COLO829 (cell line): ENCODE measurements at places on chromosomes 6 and 20.

DNA sequence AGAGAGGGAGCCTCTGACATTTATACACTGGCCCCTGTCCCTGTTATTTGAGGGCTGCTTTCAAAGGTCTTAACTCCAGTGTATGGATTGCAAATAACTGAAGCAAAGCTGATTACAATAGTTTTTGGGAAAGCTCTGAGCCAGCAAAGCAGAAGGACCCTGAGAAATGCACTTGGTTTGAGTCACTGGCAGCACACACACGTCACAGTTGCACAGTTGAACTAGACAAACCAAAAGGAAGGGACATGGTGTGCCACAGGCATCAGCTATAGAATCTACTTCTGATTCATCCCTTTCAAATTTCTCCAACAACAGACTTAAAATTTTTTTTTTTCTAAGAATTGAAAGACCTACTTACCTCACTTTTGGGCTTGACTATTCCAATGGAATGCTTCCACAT is 56.4 kb downstream of the SNRNP48 start:
- DNase-seq, result no peak

DNA sequence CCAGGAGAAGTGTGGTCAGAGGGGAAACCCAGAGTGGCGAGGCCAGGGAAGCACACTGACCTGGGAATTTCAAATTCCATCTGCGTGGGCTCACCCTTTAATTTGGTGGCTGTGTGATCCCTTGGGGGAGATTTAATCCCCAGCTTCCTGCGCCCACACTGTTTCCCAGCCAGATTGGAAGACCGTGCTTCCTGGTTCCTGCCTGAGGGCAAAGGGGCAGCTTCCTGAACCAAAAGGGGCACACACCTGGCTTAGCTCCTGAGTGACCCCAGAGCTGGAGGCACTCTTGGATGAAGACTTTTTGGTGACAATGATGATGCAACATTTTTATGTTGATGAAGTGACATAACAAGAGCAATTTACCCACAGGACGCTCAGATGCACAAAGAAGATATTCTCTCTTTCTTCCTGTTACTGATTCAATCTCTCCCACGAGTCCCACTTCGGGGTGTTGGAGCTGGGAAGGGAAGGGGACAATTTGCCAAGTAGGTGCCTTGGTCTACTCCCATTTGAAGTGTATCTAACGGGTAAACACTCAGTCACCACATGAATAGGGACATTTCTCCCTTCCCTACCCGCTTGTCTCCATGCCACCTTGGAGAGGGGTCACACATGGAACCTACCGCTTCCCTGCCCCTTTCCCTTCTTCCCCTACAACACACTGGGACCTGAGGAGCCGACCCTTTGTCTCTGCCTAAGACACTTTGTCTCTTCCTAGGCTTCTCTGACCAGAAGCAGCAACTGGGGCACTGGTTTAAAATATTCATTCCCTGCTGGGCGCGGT is 28.6 kb upstream of the CDKN1A start:
- DNase-seq, result peak; percentile 51

DNA sequence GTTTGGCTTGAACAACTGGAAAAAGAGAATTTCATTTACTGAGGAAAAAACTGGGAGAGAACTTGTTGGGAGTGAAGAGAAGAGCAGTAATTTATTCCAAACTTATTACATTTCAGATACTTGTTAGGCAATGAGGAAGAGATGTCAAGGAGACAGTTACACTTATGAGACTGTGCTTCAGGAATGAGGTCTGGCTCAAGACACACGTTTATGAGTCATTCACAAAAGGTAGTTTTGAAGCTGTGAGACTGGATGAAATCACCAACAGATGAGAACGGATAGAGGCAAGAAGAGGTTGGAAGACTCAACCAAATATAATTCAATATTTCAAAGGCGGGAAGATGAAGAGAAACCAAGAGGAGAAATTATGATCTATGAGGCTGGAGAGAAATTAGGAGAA is 70.6 kb upstream of the DEFB112 start:
- DNase-seq, result no peak

DNA sequence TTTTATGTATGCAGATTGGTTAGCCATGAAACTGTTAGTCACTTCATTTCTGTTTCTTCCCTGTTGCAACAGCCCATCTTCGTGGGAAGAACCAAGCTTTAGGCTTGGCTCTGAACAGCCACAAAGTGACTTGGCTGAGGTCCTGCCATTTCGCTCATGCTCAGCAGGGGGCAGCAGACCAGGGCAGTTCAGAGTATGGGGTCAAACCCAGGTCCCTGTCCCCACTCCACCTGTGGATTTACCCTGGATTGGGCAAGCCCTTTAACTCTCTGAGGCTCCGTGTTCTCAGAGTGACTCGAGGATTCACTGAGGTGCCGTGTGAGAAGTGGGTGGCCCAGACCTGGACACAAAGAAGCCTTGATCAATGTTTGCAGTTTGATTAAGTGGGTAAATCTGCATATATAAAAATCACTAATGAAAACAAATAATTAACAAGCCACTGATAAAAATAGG is 19.8 kb upstream of the MAP1LC3A start:
- peak; percentile 49 for DNase-seq

DNA sequence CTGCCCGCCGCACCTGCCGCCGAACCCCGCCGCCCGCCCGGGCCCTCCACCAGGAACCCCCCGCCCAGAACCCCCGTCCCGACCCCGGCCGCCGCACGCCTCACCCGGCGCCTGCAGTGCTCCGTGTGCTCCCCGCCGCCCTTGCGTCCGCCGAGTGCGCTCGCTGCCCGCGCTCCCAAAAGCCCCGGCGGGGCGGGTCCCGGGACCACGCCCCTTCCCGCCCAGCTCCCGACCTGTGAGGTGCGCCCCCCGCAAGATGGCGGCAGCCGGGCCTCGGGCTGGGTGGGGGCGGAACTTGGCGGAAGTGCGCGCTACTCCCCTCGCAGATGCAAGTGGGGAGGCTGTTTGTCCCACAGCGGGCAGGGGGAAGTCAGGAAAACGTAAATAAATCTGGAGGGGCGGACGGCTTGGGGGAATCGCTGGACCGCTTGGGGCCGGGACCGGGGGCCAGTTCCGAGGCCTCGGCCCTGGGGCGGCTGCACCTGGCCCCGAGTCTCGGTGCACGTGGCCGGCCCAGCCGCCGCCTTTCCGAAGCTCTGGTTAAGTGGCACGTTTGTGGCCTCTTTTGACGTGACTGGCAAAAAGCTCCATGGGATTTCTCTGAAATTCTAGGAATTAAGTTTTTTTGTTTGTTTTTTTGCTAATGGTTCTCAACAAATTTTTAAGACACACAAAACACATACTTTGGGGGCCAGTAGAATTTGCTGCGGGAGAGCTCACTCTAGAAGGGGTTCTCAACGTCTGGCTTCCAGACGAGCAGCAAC is at the start of gene EZR:
TSS of gene EZR (minus strand) at position 156 of the 764 bp plus-strand sequence. CDS start 1,275 bp downstream, outside the sequence.
- DNase-seq, result peak; percentile 64

DNA sequence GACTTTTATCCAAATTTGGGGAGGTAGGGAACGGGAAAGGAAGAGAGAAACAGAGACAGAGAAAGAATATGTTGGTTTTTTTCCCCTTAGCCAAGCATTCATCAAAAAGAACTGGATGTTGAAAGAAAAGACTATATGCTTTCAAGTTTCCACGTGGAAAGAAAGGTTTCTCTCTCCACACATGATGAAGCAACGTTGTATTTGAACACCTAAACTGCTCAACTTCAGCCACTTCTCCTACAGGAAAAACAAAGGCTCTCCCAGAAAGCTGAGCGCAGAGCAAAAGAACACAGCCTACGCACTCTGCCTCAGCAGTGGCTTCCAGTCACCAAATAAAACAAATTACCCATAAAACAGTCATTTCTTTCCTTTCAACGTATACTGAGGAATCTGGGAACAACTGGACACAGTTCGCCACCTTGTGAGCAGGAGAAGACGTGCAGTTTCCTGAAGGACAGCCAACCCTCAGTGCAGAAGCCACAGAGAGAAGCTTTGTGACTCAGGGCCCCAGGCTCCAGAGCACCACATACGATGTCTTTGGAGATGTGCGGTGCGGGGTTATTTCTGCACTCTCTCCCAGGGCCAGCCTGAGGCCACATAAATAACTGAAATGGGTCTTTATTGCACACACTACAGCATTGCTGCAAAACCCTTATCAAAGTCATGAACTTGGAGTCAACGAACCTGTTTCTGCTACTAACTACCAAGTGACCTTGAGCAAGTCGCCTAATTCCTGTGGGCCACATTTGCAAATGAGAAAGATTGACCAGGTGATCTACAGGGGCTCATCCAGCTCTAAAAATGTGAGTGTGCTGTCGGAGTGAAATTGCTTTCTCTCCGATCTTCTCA is 10.1 kb downstream of the IL17F start:
- peak; percentile 94 for DNase-seq

DNA sequence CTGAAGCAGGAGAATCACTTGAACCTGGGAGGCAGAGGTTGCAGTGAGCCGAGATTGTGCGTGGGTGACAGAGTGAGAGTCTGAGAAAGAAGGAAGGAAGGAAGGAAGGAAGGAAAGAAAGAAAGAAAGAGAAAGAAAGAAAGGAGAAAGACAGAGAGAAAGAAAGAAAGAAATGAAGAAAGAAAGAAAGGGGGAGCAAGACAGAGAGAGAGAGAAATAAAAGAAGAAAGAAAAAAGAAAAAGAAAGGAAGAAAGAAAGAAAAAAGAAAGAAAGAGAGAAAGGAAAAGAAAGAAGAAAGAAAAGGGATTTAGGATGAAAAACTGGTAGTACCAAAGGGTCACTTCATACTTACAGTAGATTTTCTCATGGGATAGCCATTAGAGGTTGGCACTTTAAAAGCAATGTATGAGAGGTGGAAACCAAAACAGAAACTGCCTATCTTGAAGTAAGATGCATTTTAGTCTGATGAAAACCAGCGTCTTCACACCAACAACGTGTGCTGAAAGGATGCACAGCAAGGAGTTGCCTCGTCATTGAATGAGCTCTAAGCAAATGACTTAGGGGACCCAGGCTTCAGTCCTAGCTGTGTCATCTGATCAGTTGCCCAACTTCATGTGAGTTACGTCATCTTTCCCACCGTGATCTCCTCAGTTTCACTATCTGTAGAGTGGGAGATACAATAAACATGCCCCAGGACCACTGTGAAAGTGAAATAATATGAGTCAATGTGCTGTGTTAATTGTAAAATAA is 133.9 kb upstream of the NEDD9 start:
- no peak for DNase-seq

DNA sequence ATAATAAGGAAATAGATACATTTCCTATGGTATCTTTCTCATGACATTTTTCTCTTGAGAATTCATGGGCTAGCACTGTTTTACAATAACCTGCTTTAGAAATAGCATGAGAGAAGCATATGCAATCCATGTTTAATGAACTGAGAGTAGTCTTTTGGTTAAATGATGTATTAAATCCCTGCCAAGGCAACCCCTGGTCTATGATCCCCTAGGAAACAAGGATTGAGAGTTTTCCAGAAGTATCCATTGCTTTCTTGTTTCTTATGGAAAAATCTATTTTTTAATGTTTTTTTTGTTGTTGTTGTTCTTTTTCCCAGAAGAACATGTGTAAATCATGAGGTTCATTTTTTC is 390.5 kb upstream of the HSF2 start:
- DNase-seq, result no peak

DNA sequence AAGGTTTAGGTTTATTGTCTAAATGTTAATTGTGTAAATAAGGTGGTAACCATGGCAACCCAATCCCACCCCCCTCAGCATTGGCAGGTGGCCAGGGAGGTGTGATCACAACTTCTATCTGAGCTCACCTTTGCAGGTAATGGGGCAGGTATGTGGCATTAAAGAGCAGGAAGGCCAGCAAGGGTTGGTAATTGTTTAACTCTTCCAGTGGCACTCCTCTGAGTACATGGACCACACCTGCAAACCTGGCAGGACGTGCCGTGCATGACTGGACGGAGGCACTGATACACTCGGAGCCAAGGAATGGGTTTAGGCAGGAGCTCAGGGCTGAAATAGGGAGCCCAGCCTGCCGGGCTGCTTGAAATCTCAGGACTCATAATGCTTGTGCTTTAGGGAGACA is 107.0 kb upstream of the BMP2 start:
- DNase-seq, result no peak

DNA sequence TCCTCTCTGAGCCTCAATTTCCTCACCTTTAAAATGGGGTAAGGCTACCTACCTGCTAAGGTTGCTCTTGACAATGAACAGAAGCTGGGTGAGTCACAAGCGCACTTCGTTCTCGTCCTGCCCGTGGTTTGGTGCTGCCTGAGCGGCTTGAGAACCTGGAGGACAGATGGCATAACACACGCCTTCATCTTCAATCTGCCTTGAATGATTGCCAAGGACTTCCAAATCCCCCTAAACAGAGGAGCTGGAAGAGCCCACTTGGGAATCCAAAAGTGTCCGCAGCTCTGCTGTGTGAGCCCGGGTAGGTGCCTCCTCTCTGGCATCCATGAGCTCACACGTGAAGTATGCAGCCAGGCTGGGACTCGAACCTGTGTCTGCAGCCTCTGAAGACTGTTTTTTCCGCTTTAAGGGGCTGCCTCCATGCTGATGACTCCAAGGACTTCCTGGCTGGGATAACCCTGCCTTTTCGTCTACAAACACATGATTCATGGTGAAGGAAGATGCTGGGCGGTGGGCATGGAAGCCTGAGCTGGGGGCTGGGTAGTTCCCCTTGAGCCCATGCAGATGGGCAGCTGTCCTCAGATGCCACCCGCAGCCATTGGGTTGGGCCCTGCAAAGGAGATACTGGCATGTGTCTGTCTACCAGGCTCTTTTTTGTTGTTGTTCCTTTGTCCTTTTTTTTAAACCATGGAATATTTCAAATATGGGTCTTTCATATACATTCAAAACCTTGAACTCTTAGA is 25.3 kb upstream of the CSNK2A1 start:
- DNase-seq, result no peak

- no peak for DNase-seq
Measured at GRCh38 chr6:158110986-158111385, 57.1 kb downstream of the SERAC1 start.

DNA sequence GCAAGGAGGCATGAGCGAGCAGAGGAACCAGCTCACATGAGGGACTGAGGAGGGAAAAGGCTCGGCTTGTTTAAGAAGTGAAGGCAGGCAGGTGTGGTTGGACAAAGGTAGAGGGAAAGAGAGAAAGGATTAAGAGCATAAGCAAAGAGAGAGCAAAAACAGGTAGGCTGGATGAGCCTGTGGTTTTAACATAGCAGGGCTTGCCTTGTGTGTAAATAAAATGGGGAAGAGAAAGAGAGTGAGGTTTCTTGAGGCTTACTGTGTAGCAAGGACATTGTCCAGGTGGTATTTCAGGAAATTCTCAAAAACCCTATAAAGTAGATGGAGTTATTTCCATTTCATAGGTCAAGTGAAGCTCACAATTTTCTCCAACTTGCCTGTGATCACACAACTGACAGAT is 93.9 kb upstream of the HDAC2 start:
- no peak for DNase-seq
